Heart left ventricle (tissue), 16 donors: ENCODE measurements at places on chromosomes 13 and 19. TPM values are rescaled to one million over a fixed set of nuclear protein-coding genes. Genes with fewer than 3 reads are reported as not detected.
A peak's percentile ranks its signal among the peaks of the same experiment; 100 is the strongest.

Gene PARP4
- total RNA-seq: 35.0 TPM

Gene OR7A5
- total RNA-seq: not detected

GRCh38 chr13:36531746-36532486 lies 99.6 kb downstream of the CCNA1 start:
- H3K27ac ChIP-seq: no peak overlapping the region
- H3K4me3 ChIP-seq: no peak overlapping the region
- H3K36me3 ChIP-seq: no peaks in the 10 kb centered on the region
- no peak for DNase-seq
- no peaks in the 10 kb centered on the region for H3K27me3 ChIP-seq

GRCh38 chr13:105466376-105466775 lies 1069.1 kb downstream of the EFNB2 start:
- H3K4me3 ChIP-seq: no peak overlapping the region
- H3K4me1 ChIP-seq: no peaks in the 10 kb centered on the region
- no peak overlapping the region for H3K27ac ChIP-seq
- H3K36me3 ChIP-seq: no peaks in the 10 kb centered on the region
- H3K27me3 ChIP-seq: no peaks in the 10 kb centered on the region
- no peak for DNase-seq

DNA sequence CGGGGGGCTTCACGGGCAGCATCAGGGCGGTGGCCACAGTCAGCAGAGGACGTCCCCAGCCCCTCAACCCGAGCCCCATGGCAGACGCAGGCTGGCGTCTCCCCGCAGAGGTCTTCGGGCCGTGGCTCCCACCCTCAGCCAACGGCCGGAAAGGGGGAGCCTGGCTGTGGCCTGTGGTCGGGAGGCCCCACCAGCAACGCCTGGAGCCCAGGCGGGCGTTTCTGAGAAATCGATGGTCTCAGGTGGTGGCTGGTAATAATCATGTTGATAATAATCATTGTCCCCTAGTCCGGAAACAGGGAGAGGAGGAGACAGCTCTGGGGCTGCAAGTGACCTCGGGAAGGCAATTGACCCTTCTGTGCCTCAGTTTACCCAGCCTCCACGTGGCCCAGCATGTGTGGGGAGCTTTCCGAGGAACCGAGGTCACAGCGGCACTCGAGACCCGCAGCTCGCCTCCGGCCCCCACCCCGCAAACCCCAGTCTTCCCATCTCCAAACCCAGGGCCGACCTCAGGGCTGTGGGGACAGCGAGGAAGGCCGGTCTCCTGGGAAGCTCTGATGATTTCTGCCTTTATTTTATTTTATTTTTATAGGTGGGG lies at the start of gene PRSS57:
Gene PRSS57 (minus strand): TSS at position 101 of the 598 bp plus-strand sequence. CDS start 22 bp downstream, at position 79.
- DNase-seq: no peak
- no peak within 1 kb of the TSS for H3K4me3 ChIP-seq
- no peak within 1 kb of the TSS for H3K27ac ChIP-seq
- no peaks in the 10 kb centered on the region for H3K36me3 ChIP-seq
- H3K4me1 ChIP-seq: no peaks in the 10 kb centered on the region
- H3K27me3 ChIP-seq: peaks cover 6% of the 10 kb centered on the region

DNA sequence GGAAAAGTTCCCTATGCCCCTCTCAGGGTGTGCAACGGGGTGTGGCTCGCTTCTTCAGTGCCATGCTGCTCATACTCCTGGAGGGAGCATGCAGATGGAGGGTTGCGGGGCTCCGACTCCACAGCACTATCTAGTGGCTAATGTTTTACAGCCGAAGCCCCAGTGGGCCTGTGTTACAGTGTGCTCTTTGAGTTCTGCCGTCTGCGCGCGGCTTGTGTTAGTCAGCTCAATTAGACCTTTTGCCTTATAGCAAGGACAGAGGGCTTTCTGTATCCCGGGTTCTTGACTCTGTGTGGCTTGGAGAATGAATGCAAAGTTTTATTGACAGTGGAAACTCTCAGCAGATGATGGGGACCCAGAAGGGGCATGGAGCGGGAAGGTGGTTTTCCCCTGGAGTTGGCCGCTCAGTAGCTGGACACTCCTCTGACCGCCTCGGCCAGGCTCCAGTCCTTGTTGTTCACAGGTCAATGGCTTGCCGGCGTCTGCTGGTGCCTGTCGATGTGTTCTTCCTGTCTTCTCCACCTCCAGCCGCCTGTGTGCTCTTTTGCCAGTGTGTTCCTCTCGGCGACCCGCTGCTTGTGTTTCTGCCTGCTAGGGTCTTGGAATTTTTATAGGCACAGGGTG lies 383.4 kb downstream of the LMO7 start:
- no peaks in the 10 kb centered on the region for H3K36me3 ChIP-seq
- no peaks in the 10 kb centered on the region for H3K27me3 ChIP-seq
- H3K27ac ChIP-seq: no peak overlapping the region
- H3K4me3 ChIP-seq: no peak overlapping the region

GRCh38 chr13:112481458-112481857 lies 105.3 kb downstream of the SPACA7 start:
- H3K27ac ChIP-seq: no peak overlapping the region
- no peak for DNase-seq
- no peaks in the 10 kb centered on the region for H3K36me3 ChIP-seq
- H3K27me3 ChIP-seq: no peaks in the 10 kb centered on the region
- no peak overlapping the region for H3K4me3 ChIP-seq

- H3K4me3 ChIP-seq: peak overlapping the region; percentile 94
- H3K4me1 ChIP-seq: peaks cover 39% of the 10 kb centered on the region
- DNase-seq: no peak
- peak overlapping the region; percentile 86 for H3K27ac ChIP-seq
Measured at GRCh38 chr19:44807652-44808462, 1.0 kb upstream of the BCAM start.
